ENCODE measurements at places on chromosomes 3 and 15. TPM values are rescaled to one million over a fixed set of nuclear protein-coding genes. Genes with fewer than 3 reads are reported as not detected.

IP6K2 gene
- total RNA-seq: 118 TPM

FRMD4B gene
- 5.1 TPM for total RNA-seq

TMEM115 gene
- 17.8 TPM for total RNA-seq

CCR8 gene
- total RNA-seq: 0.61 TPM

ITIH3 gene
- total RNA-seq: not detected

ADPRH gene
- total RNA-seq: 0.42 TPM

LRRC31 gene
- total RNA-seq: not detected

CRABP1 gene
- not detected for total RNA-seq

PPP1R14D gene
- not detected for total RNA-seq

PRRT3 gene
- 6.9 TPM for total RNA-seq

RASSF1 gene
- 89.3 TPM for total RNA-seq

CPNE9 gene
- total RNA-seq: not detected

GP5 gene
- 2.8 TPM for total RNA-seq

CCDC54 gene
- total RNA-seq: not detected

ZNF639 gene
- 103 TPM for total RNA-seq

HIGD2B gene
- not detected for total RNA-seq

ROBO1 gene
- total RNA-seq: 3.2 TPM

MYO9A gene
- total RNA-seq: 20.0 TPM

WDR49 gene
- total RNA-seq: not detected

ERICH6 gene
- total RNA-seq: 0.52 TPM

ZNF860 gene
- not detected for total RNA-seq

RETNLB gene
- not detected for total RNA-seq

CSPG5 gene
- 0.08 TPM for total RNA-seq

XRN1 gene
- total RNA-seq: 105 TPM

ILDR1 gene
- total RNA-seq: not detected

GOLGA8R gene
- total RNA-seq: 2.5 TPM

ATP1B3 gene
- 69.5 TPM for total RNA-seq

CYFIP1 gene
- 1.7 TPM for total RNA-seq

DUOXA1 gene
- total RNA-seq: not detected

SEMA3G gene
- total RNA-seq: 0.05 TPM

RTP2 gene
- not detected for total RNA-seq
